Activated CD4-positive, alpha-beta T cell treated with anti-CD3 and anti-CD28 coated beads, Interleukin-2, amount 10 ng/mL, durations not matched to agents 7 days and 5 days (primary cell): ENCODE measurements at places on chromosomes 1 and 21.

GRCh38 chr1:116096013-116096618 is 15.1 kb upstream of the MAB21L3 start:
- DNase-seq, result no peak

DNA sequence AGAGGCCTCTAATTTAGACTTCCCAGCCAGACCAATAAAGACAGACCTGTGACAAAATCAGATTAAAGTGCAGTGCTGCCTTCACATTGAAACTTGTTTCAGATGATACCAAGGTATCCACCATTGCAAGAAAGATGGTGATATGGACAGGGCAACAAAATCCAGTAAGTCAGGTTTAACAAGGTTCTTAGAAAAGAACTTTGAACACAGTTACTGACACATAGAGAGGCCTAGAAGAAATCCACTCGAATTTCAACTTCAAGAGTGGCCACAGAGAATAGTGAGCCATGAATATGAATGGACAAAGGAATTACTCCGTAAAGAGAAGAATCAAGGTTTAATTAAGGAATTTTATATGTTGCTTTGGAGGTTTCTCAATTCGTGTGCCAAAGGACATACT is 230.4 kb downstream of the KCNT2 start:
- DNase-seq, result no peak

DNA sequence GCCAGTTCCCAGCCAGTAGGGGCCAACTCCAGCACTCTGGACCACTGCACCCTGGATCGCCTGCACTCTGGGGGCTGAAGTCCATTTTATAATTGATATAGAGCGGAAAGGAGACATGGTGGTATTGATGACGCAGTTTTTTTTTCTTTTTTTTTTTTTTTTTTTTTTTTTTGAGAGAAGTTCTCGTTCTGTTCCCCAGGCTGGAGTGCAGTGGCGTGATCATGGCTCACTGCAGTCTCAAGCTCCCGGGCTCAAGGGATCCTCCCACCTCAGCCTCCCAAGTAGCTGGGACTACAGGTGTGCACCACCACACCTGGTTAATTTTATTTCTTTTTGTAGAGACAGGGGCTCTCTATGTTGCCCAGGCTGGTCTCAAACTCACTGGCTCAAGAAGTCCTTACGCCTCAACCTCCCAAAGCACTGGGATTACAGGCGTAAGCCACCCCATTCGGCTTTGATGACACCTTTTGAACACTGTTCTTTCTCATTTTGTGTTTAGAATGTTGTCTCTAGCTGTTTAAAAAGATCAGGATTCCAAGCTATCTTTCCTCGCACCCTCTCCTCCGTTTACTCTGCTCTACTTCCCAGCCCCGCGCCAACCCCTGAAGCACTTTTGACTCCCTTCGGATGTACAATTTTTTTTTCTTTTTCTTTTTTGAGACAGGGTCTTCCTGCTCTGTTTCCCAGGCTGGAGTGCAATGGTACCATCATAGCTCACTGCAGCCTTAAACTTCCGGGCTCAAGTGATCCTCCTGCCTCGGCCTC is 960 bp downstream of the MX2 start:
- DNase-seq, result no peak

- no peak for DNase-seq
These were observed 6.8 kb upstream of the IL24 start for GRCh38 chr1:206890125-206891060.

DNA sequence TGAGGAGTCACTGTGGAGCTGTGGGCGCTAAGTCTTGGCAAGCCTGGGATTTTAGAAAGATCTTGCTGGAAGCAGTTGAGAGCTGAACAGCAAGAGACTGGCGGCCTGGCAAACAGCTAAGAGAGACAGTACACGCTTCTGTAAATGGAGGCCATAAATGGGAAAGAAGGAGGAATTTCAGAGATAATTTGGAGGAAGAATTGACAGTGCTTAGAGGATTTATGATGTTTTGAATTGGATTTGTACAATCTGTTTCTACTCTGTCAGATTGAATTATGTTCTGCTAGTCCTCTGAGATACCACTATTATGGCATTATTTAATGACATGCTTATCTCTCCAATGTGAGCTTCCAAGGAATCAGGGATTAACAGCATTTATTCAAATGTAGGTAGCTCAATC is 50.1 kb downstream of the ABCA4 start:
- no peak for DNase-seq

DNA sequence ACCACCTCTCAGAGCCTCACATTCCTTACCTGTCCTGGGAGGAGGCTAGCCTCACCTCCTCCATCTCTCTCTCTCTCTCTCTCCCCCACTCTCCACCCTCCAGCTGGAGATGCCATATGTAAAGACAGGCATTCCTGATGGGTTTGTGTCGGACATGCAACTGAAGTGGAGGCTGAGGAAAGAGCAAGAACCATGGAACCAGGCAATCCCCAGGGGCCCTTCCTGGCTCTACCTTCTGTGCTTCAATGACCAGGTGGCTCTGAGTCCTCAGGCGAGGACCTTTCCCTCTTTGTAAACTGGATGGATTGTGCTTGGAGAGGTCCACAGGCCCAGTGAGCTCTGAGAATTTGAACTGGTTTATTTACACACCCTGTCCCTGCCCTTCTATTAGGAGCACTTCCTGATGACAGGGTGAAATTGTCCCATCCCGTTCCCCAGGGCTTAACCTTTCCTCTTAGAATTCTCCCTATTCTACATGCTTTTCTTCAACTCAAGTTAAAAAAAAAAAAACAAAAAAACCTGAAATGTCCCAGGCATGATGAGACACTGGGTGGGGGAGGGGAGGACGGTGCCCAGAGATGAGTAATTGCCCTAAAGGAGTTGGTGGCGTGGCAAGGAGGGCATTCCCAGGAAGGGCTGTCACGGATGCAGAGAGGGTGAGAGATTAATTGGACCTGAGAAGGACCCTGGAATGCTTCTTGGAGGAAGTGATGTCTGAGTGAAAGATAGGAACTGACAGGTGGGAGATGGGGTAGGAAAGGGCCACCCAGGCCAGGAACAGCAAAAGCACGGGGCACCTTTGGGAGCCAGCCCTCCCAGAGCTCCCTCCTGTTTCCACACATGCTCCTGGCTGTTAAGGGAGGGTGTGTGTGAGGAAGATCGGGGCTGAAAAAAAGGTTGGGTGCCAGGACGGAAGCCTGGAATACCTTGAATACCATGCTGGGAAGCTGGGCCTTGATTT is 50.2 kb upstream of the WASF2 start:
- DNase-seq, result no peak
